Kidney capillary endothelial cell (primary cell): ENCODE measurements at places on chromosomes 3 and 15.

DNA sequence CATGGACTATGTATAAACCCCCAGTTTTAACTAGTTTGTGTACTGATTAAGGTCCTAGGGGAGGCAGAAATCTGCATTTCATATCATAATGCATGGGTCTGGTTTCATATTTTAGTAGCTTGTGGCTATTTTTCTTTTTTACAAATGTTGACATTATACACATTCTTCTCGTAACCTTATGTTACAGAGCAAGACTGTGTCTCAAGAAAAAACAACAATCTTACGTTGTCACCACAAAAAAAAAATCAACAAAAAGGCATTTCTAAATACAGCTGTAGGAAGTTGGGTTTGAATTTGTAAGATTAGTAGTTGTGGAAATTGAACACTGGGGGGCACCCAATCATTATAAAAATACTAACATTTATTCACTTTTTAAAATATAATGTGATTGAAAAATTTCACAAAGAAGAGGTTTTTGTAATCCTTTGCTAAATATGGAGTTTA is 17.9 kb downstream of the SERP1 start:
- DNase-seq = peak; percentile 16

DNA sequence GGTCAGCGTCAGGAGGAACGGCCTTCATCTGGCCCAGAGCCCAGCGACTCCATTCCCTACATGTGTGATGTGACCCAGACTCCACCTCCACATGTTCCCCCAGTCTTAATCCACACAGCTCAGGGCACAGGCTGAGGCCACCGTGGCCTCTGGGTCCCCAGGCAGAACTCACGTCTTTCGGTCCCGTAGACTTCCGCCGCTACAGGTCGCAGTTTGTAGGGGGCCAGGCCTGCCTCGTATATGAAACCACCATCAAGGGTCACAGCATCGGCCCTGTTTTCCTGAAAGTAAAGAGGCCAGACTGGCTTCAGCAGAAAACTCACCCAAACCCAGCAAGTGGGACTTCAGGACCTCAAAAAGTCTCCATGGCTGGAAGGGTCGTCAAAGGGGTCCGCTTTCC is 8.6 kb downstream of the LTF start:
- DNase-seq = no peak

GRCh38 chr3:101689286-101689685 is 2.8 kb upstream of the RPL24 start:
- DNase-seq = no peak

- DNase-seq = no peak
Observed at GRCh38 chr15:91133511-91133910, 33.5 kb downstream of the SV2B start.

- no peak for DNase-seq
Observed at GRCh38 chr3:175304404-175304803, 445.3 kb downstream of the NAALADL2 start.

GRCh38 chr15:90451053-90451850 is 63.2 kb downstream of the IQGAP1 start:
- no peak for DNase-seq

DNA sequence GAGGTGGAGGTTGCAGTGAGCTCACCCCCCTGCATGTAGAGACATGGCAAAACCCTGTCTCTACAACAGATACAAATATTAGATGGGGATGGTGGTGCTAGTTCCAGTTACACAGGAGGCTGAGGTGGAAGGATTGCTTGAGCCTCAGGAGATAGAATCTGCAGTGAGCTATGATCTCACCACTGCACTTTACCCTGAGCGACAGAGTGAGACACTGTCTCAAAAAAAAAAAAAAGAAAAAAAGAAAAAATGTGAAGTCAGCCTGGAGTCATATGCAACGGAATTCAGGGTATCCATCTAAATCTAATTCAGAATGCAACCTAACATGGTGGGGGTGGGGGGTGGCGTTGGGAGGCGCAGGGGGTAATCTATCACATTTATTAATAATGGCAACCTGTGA is 37.1 kb upstream of the NR2F2 start:
- no peak for DNase-seq

- no peak for DNase-seq
Observed at GRCh38 chr15:22939051-22939450, 41.1 kb downstream of the CYFIP1 start.

DNA sequence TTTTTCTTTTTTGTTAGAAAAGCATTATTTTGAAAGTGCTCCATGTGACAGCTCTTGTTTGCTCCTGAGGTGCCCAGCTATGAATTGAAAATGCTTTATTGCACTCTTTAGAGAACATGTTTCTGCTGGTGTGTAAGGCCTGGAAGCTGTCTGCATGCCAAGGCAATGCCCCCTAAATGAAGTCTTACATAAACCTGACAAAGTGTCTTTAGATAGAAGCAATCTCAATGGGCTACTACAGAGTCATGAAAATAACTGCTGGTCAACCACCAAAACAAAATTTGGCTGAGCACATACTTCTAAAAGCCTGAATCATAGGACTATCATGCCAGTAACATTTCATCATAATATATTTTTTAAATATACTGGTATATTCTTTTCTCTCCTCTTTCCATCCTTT is 178.7 kb downstream of the THRB start:
- DNase-seq = no peak

GRCh38 chr15:63212050-63213004 is 22.9 kb downstream of the RAB8B start:
- DNase-seq = no peak

DNA sequence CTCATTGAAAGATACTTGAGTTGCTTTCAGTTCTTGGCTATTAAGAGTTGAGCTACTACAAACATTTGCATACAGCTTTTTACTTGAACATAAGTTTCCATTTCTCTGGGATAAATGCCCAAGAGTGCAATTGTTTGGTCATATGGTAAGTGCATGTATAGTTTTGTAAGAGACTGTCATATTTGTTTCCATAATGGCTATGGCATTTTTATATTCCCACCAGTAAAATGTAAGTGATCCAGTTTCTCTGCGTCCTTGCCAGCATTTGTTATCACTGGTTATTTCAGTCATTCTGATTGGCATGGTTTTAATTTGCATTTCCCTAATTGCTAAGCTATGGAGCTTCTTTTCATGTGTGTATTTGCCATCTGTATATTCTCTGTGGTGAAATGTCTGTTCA is 22.5 kb downstream of the C3orf80 start:
- no peak for DNase-seq

DNA sequence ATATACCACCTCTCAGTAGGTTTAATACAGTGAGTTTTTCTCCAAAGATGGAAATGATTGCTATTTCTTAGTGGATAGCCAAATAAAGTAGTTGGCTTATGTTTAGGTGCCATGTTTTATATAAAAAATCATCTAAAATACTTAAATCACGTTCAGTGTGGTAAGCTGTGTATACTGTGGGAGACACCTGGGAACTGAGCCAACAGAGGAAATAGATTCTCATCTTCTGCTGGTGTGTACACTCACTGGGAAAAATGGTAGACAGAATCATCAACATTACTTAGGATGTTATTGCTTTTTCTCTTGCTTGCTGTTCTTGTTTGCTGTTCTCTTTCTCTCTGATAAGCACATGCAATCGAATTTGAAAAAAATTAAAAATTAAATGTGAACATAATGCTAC is 112.6 kb upstream of the MB21D2 start:
- DNase-seq = no peak

GRCh38 chr3:13548696-13549622 is at the start of gene FBLN2:
TSS of gene FBLN2 (plus strand) at chr3:13549125. CDS start at chr3:13570356, 21,231 bp downstream.
- DNase-seq = peak; percentile 19

- DNase-seq = no peak
Observed at GRCh38 chr3:34582055-34582454, 783.6 kb downstream of the PDCD6IP start.

DNA sequence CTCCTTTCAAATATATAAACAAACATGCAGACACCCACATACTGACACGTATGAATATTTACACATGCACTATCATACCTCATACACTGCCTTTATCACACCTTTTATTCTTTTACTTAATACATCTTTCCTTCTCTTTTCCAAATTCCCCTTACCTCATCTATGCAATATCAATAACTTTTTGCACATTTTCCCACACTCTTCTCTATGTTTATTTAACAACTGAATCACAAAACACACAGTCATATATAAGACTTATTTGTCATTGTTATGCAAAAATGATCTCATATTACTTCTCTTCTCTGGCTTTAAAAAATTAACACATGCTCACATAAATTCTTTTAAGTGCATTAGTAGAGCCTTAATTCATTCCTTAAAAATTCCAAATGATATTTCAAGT is 461.4 kb downstream of the DIPK2A start:
- DNase-seq = no peak
